ENCODE measurements at places on chromosomes 5 and 9.

DNA sequence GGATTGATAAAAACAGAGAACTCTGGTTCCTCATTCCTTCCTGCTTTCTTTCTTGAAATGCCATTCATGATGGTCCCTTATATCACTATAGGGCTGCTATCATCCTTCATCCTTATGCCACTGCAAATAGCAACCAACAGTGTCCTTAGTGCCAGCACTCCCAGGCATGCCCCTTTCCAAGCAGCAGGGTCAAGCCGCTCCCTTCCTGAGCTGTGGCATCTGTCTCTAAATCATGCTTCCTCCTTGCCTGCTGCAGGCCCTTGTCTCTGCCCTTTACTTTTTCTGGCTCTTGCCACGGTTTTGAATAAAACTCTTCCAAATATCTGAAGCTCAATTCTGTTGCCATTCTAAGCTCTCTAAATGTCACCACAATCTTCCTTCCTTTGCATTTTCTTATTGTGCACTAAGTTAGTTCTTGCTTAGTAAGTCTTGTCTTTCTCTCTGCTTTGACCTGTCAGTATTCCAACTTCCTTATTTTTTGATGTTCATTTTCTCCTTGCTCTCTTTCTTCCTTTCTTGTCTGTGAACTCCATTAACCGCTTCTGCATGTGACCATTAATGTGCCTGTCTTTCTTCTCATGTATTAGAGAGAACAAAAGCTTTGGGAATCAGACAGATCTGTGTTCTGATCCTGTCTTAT is 19.9 kb downstream of the TLR4 start:
- DNase-seq: no peak

- DNase-seq: no peak
These were observed 146.5 kb downstream of the FANCC start for GRCh38 chr9:95171001-95171400.

DNA sequence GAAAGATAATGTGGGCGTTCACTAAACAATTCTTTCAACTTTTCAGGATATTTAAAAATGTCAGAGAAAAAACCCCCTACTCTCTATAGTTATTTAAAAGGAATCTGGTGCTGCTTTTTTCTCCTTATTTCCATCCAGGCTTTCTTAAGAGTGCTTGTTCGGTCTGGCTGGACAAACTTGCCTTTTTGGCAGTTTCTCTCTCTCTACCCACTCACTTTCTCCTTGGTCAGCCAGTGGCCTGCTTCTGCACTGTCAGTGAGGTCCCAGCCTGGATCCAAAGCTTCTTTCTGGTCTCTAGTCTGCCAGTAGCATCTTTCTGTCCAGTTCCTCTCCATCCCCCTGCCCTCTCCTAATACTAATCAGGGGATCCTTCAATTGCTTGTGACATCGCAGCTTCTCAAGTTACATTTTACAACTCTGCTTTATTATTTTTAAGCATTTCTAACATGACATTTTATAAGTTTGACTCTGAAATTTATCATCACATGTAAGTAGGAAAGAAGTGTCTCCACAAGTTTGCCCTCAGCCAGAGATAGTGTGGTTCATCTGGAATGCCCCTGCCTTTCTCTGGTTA is 50.4 kb downstream of the PIK3R1 start:
- no peak for DNase-seq

DNA sequence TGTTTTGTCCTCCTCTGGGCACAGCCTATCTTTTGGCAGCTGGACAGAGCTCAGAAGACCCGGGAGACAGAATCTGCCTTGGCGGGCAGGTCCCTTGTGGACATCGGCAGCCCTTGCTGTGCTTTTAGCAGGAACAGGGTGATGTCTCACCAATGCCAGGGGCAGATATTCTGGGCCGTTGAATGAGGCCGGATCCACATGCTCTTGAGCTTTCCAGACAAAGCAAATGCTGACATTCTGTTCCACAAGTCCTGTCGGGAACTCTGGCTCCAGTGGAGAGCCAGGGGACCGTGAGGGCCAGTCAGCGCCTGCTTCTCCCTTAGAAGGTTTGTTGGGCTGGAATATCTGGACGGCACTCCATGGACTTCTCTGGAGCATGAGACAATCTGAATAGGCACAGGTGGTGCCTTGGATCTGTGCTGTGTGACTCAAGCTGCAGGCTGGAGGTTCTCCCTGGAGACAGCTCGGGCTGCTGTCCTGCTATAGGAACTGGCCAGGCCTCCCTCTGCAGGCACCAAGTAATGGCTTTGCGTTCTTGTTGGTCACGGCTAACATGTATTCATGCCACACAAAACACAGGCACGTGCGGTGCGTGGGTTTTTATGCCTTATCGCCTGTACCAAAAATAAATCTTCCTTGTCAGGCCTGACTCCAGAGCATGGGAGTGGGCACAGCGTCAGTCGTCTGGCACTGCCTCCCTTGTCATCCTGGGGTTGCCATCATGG is 80.3 kb downstream of the GADD45G start:
- no peak for DNase-seq

GRCh38 chr9:126548312-126548711 is 65.4 kb upstream of the LMX1B start:
- DNase-seq: no peak

DNA sequence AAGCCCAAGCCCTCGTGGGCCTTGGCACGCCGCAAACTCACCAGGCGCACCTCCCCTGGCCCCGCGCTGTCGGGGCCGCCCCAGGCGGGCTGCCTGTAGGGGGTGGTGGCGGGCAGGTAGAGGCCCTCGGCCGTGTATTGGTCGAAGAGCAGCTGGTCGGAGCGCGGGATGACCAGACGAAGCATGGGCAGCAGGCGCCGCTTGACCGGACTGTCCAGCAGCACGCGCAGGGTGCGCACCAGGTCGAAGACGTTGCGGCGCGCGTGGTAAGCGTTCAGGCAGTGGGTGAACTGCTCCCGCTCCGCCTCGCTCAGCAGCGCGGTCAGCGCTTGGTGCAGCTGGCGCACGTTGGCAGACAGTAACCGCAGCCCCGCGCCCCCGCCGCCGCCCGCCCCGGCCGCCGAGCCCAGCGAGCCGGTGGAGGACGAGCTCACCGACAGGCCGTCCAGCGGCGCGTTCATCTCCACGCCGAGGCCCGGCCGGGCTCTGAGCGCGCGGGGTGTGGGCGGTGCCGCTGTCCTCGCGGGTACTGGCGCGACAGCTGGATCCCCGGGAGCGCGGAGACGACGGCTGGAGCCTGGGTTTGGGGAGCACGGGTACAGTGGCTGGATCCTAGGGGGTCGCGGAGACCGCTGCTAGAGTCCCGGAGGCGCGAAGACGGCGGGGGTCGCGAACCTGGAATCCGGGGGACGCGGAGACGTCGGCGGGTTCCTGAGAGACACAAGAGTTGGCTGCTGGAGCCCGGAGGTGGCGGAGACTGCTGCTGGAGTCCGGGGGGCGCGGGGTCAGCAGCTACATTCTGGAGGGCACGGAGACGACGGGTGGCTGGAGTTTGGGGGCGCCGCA is 709 bp downstream of the WHRN start:
- peak; percentile 53 for DNase-seq

GRCh38 chr9:114289106-114289505 is 33.8 kb upstream of the ORM1 start:
- no peak for DNase-seq

- DNase-seq: no peak
These were observed 42.1 kb downstream of the CLINT1 start for GRCh38 chr5:157816682-157817386.

DNA sequence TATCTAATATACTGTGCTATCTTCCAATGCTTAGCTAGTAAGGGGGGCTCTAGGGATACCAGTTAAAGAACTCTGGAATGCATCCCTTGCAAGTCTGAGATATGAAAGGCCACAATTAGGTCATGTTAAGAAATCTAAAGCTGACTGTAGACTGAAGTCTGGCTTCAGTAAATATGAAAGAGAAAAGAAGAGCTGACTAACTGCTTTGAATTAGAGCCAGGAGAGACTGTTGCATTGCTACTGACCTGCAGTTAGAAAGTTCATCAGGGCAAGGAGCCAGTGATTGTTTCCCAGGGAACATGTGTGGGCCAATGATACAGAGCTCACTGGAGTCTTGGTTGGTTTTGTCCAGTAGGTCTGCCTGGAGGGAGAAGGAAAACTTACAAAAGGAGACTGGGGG is 472.1 kb upstream of the TNC start:
- no peak for DNase-seq

- DNase-seq: no peak
These were observed 44.2 kb downstream of the PKD2L2 start for GRCh38 chr5:137933491-137933911.

DNA sequence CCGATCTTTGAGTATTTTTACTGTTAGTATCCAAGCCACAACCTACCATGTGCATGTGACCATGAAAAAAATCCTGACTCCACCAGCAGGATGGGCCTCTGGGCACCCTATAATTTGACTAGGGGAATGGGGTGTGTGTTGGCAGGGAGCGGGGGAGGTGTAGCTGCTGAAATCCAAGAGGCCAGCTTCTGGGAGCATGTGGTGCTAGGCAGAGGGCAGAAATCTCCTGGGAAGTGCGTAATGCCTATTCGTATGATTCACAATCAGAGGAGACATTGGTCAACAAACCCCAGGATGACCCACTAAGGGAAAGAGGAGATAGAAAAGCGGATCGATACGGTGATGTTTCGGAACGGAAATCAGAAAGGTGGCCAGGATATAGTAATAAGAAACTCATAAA is 149.9 kb downstream of the ARSB start:
- DNase-seq: no peak

DNA sequence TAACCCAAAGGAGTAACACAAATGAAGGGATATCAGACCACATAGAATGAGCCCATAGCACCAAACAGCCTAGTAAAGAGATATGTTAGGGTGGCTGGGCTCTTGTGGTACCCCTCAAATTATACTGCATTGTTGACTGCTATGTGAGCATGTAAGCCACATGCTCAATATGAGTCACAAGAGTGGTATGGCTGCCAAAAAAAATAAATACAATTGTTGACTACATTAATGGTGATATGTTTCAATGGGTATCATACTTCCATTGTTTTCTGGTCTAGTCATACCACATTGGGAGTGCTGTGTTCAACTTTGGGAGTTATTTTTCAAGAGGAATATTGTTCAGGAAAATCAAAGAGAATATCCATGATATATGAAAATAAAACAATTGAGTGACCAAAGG is 162.4 kb upstream of the PIK3R1 start:
- no peak for DNase-seq

GRCh38 chr5:82142928-82143577 is 135.1 kb downstream of the RPS23 start:
- DNase-seq: no peak

DNA sequence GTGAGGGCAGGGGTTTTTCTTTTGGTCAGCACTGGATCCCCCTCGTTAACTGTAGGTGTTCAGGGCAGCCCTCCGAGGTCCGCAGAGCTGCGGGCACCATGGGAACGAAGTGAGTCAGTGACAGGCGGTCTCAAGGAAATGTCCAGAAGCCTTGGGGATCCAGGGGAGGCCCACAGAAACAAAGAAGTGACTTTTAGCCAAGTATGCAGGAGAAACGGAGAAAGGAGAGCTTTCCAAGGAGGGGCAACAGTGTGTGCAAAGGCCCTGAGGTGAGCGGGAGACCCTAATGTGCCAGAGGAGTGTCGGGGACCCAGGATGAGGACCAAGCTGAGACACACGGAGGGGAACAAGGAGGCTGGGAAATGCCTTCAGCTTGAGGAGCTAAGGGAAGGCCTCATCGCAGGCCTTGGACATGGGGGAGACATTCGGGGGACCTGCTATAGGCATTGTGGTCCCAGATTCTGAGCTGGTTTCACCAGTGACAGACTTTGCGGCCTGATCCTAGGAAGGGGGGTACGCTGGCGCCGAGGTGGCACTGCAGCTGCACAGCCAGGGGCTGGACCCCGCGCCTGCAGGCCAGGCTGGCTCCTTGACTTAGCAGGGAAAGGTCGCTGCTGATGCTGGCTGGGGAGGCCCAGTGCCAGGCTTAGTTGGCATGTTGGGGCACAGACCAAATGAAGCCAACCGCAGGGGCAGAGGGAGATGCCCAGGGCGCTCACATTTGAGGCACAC is 3.3 kb downstream of the LTC4S start:
- DNase-seq: no peak

DNA sequence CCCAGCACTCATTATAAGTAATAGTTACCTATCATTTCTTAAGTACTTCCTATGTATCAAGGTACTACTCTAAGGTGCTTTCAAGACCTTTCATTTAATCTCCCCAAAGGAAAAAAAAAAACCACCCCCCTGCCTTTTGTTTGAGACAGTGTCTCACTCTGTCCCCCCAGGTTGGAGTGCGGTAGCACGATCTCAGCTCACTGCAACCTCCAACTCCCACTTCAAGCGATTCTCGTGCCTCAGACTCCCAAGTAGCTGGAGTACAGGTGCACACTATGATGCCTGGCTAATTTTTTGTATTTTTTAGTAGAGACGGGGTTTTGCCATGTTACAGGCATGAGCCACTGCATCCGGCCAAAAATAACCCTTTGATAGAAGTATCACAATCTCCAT is 29.9 kb downstream of the SERINC5 start:
- DNase-seq: no peak

GRCh38 chr5:100270023-100270771 is 265.0 kb upstream of the FAM174A start:
- no peak for DNase-seq

GRCh38 chr9:131954299-131954698 is 125.4 kb downstream of the MED27 start:
- no peak for DNase-seq

- DNase-seq: no peak
These were observed 3.8 kb upstream of the LHX2 start for GRCh38 chr9:124007565-124008302.

GRCh38 chr9:104903609-104904008 is 24.3 kb downstream of the ABCA1 start:
- no peak for DNase-seq

DNA sequence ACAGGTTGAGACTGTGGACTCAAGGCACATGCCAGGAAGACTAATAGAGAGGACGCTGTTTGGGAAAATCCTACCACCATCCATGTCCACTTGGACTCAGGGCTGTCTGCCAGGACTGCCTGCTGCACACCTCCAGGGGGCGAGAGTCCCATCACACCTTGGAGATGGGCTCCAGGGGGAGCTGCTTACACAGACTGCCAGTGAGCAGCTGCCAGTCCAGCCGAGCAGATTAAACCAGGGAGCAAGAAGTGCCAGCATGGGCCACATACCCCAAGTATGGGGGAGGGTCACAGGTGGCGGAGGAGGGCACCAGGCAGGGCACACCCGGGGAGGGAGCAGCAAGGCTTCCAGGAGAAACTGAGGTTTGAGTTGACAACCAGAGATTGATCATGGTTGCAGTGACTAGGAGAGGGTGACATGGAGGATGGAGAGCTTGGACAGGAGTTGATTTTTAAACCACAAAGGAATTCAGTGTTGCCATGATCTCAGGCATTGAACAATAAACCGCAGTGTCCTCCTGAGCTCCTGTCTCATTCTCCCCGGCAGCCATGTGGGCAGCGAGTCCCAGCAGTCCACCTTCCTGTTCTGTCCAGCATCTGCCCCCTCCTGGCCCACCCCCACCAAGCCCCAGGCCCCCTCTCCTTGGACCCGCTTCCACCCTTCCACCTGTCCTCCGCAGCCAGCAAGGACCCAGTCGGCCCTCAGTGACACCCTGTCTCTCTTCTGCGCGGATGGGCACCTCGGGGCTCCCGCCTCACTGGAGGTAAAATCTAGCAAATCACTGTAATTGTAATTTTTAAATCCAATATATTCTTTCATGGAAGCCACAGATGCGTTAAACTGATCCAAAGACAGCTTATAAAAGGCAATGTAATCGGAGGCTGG is 3.1 kb upstream of the VAV2 start:
- DNase-seq: no peak
